MCF 10A (cell line): ENCODE measurements at places on chromosomes 5 and 9. TPM values are rescaled to one million over a fixed set of nuclear protein-coding genes. Genes with fewer than 3 reads are reported as not detected.

Gene KCNN2
- total RNA-seq, result not detected in 2 replicates

Gene SPATA31A3
- not detected in 2 replicates for total RNA-seq

Gene FCN1
- total RNA-seq, result not detected in 2 replicates

Gene CDC25C
- total RNA-seq, result 10.8 and 12.2 TPM in 2 replicates

Gene SLC22A4
- total RNA-seq, result 13.5 and 17.5 TPM in 2 replicates

DNA sequence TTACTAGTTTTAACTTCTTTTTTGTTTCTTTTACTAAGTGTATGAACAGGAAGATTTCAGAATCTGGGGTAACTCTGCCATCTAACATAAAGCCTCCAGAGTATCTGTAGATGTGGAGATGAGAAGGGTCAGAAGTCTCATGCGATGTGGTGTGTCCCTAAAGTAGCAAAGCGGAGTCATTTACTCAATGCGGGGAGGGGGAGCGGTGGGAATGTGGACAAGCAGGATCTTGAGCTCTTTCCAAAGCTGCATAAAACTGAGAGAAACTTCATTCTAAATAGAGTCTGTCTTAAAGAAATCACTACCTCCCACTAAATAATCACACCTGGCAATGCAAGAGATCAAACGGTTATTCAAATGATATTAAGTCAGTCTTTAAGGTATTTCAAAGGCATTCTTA is 92.4 kb downstream of the MED27 start:
- no peak for DNase-seq
- no peaks in the 10 kb centered on the region for H3K36me3 ChIP-seq
- no peaks in the 10 kb centered on the region for H3K4me1 ChIP-seq
- H3K27me3 ChIP-seq, result no peaks in the 10 kb centered on the region

- no peaks in the 10 kb centered on the region for H3K36me3 ChIP-seq
- no peak overlapping the region for H3K4me3 ChIP-seq
- DNase-seq, result no peak
- H3K4me1 ChIP-seq, result peaks cover 2% of the 10 kb centered on the region
- no peak overlapping the region for H3K27ac ChIP-seq
- H3K27me3 ChIP-seq, result no peaks in the 10 kb centered on the region
Observed at GRCh38 chr5:21783074-21783679, 1070.0 kb downstream of the CDH12 start.

GRCh38 chr5:168135897-168136296 is 155.5 kb upstream of the WWC1 start:
- H3K4me3 ChIP-seq, result no peak overlapping the region
- H3K4me1 ChIP-seq, result no peaks in the 10 kb centered on the region
- DNase-seq, result no peak
- no peak overlapping the region for H3K27ac ChIP-seq

DNA sequence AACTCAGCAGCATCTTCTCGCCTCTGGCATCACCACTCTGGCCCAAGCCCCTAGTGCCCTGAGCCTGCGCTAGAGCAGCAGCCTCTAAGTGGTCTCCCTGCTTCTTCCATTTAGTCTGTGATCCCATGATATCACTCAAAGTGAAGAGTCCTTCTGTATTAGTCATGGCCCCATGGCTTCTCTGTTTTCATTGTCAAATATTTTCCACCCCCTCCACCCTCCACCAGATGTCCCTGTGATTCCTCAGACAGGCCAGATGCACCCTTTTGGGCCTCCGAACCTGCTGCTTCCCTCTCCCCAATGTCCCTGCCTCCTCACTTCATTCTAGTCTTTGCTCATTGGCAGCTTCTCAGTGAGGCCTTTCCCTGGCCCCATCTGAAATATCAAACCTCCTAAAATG is 299.2 kb downstream of the SPOCK1 start:
- no peak overlapping the region for H3K4me3 ChIP-seq
- DNase-seq, result peak; percentile 24
- no peak overlapping the region for H3K27ac ChIP-seq
- H3K27me3 ChIP-seq, result no peaks in the 10 kb centered on the region

DNA sequence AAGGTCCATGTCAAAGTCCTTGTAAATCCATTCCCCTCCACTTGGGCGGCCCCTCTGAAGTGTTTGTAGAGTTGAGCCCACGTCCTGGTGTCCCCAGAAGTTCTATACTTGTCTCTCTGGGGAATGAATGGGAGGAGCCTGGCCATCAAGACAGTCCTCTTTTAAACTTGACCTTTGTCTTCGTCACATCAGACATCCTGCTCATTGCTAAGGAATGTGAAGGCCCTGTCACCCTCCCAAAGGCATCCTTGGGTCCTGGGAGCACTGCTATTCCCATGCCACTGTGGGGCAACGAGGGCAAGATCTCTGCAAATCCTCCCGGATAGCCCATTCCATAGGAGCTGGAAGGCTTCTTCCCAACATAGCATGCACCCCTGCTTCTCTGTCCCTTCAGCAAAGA is 235.5 kb downstream of the SLIT3 start:
- H3K27me3 ChIP-seq, result no peaks in the 10 kb centered on the region
- no peak overlapping the region for H3K27ac ChIP-seq
- DNase-seq, result no peak
- no peaks in the 10 kb centered on the region for H3K36me3 ChIP-seq
- H3K4me1 ChIP-seq, result no peaks in the 10 kb centered on the region

GRCh38 chr9:2053883-2054845 is 39.0 kb downstream of the SMARCA2 start:
- H3K27me3 ChIP-seq, result no peaks in the 10 kb centered on the region
- H3K4me1 ChIP-seq, result peaks cover 7% of the 10 kb centered on the region
- H3K36me3 ChIP-seq, result peaks cover 25% of the 10 kb centered on the region
- DNase-seq, result no peak
- H3K4me3 ChIP-seq, result no peak overlapping the region

DNA sequence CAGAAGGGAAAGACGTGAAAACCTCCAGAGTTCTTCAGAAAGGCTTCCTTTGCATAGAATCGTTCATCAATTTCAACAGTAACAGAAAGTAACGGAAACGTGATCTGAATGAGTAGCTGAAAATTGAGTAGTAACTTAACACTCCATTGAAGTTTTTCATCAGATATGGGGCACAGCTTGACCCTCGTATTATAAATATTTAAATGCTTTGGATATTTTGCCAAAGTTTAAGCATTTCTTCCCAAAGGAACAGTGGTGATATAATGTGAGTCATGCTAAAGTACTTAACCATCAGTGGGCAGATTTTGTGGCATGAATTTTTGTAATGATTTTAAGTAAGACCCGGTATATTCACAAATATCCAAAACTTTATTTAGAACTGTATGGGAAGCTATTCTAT is 67.4 kb upstream of the ADAMTS19 start:
- H3K27me3 ChIP-seq, result peaks cover 72% of the 10 kb centered on the region
- DNase-seq, result no peak
- no peaks in the 10 kb centered on the region for H3K36me3 ChIP-seq

DNA sequence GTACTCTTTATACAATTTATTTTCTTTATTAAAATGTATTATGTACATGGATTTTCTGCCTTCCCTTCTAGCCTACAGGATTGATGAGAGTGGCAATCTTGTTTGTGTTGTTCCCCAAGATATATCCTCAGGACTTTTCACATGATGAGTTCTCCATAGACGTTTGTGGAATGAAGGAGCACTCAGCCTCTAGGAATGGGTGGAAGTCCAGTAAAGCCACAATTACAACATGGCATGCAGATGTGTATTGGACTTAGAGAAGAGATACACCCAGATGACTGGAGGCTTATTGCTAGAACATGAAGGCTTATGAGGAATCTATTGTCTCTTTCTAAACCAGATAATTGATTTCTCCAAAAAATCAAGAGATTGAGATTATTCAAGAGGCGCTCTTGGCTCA is 8.2 kb upstream of the DOCK2 start:
- H3K4me1 ChIP-seq, result peaks cover 54% of the 10 kb centered on the region
- no peaks in the 10 kb centered on the region for H3K36me3 ChIP-seq
- no peak overlapping the region for H3K27ac ChIP-seq
- no peak for DNase-seq
- no peak overlapping the region for H3K4me3 ChIP-seq
- no peaks in the 10 kb centered on the region for H3K27me3 ChIP-seq

DNA sequence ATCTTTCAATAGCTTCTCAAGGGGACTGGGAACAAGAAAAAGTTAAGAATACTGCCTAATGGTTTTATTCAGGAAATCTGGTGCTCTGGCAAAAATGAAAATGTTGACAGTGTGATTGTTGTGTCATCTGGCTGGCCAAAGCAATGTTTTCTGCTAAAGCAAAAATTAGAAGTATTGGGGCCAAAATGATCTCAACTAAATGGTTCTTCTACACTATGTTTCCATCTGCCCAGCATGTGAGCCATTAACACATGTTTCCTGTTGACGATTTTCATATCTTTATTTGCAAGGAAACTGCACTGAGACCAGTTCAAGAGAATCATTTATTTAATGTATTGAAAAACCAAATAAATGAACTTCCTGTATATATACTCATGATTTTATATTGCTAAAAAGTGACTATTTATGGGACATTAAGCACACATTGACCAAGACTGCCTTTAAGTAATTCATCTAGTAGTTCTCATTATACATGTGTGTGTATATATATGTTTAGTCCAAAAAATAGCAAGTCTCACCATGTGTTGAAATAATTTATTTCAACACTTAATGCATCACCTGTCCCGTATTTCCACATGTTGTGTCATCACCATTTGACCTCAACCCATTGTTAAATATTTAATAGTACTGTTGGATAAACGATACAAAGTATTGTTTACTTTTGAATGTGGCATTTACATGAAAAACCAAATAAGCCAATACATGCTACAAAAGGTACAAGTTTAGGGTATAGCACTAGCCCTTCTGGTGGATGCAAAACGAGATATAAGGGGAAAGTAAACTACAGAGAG is 7.5 kb upstream of the FST start:
- DNase-seq, result peak; percentile 28
- H3K4me3 ChIP-seq, result no peak overlapping the region
- H3K4me1 ChIP-seq, result peaks cover 11% of the 10 kb centered on the region
- no peaks in the 10 kb centered on the region for H3K36me3 ChIP-seq
- no peaks in the 10 kb centered on the region for H3K27me3 ChIP-seq

DNA sequence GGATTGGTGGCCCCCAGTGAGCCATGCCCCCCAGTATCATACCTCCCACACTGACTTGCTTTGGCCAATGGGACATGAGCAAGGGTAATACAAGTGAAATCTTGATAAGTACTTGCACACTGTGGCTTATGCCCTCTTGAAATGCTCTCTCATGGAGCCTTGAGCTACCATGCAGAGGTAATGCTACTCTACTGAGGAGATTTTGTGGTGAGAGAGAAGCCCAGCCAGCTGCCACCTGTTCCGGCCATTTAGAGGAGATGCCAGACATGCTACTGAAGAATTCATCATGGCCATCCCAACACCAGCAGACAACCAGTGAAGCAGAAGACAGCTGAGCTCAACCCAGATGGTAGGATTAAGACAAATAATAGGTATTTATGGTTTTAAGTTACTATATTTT is 299.5 kb downstream of the MEF2C start:
- no peak for DNase-seq
- H3K36me3 ChIP-seq, result no peaks in the 10 kb centered on the region
- H3K4me1 ChIP-seq, result no peaks in the 10 kb centered on the region
- no peak overlapping the region for H3K4me3 ChIP-seq

DNA sequence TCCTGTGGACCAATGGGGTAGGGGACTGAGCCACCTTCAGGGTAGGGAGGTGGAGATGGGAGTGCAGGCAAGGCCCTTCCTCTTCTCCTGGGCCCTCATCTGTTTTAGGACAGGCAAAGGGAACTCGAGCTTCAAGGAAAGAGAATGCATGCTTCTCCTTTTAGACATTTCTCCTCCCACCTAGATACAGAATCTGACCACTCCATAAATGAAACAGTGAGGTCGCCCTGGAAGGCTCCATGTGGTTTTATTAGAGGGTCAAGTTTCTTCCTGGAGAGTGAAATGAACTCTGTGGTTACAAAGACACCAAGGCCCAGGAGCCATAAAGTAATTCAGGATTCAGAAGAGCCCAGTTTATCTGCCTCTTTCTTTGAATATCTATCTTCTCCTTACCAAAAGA is 14.9 kb downstream of the LHFPL2 start:
- no peak for DNase-seq
- H3K4me1 ChIP-seq, result peaks cover 16% of the 10 kb centered on the region
- peaks cover 35% of the 10 kb centered on the region for H3K36me3 ChIP-seq
- H3K27me3 ChIP-seq, result no peaks in the 10 kb centered on the region
- H3K4me3 ChIP-seq, result no peak overlapping the region

DNA sequence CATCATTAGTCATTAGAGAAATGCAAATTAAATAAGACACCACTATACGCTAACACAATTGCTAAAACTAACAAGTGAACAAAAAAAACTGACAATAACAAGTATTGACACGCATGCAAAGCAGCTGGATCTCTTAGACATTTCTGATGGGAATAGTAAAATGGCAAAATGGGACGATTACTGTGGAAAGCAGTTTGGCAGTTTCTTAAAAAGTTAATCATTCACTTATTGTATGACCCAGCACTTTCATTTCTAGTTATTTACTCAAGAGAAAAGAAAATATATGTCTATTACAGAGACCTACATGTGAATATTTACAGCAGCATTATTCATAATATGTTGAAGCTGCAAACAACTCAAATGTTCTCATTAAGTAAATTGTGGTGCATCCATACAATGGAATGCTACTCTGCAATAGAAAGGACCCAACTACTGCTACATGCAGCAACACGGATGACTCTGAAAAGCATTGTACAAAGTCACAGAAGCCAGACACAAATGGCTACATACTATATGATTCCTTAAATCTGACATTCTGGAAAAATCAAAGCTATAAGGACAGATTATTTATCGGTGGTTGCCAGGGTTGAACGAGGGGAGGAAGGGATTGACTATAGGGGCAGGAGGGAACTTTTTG is 96.8 kb upstream of the ITGA2 start:
- no peaks in the 10 kb centered on the region for H3K27me3 ChIP-seq
- H3K36me3 ChIP-seq, result no peaks in the 10 kb centered on the region
- no peak overlapping the region for H3K4me3 ChIP-seq
- no peak for DNase-seq
- H3K4me1 ChIP-seq, result no peaks in the 10 kb centered on the region
- no peak overlapping the region for H3K27ac ChIP-seq

GRCh38 chr9:110099236-110100095 is 108.5 kb downstream of the C9orf152 start:
- no peak overlapping the region for H3K4me3 ChIP-seq
- peaks cover 24% of the 10 kb centered on the region for H3K4me1 ChIP-seq
- H3K36me3 ChIP-seq, result peaks cover 18% of the 10 kb centered on the region
- peak overlapping the region; percentile 0 for H3K27ac ChIP-seq
- H3K27me3 ChIP-seq, result no peaks in the 10 kb centered on the region
- peak; percentile 92 for DNase-seq

DNA sequence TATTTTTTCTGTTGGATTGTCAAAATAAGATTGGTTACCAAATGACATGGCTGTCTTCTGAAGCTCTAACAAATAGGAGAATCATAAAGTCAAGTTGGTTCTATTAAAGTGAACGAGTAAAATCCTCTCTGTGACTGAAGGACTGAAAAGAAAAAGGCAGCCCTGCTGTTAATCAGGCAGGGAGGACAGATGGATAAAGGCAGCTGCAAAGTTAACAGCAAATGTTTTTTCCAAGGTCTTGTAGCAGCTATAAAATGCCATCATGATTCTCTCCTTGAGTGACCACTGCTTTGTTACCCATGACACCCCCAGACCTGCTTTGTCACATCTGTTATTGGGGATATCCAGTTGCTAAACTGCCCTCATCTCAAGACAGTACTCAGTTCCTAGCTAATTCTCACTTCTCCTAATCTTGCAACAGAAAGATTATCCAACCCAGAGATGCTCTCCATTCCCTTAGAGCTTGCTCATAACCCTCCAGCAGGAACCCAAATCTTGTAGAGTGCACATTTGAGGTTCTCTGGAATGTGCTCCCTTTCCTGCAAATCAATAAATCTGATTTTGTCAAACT is 89.7 kb upstream of the PARP8 start:
- DNase-seq, result no peak
- no peak overlapping the region for H3K27ac ChIP-seq
- H3K4me3 ChIP-seq, result no peak overlapping the region
- no peaks in the 10 kb centered on the region for H3K27me3 ChIP-seq
